Stimulated activated CD8-positive, alpha-beta memory T cell treated with anti-CD3 and anti-CD28 coated beads, Interleukin-2, amount 100 ng/mL, for 1 hour (primary cell): ENCODE measurements at places on chromosomes 6 and 20.

GRCh38 chr6:1485678-1486077 is 96.3 kb downstream of the FOXF2 start:
- DNase-seq = no peak

- DNase-seq = no peak
These were observed 39.4 kb upstream of the RGS17 start for GRCh38 chr6:153170511-153170910.

DNA sequence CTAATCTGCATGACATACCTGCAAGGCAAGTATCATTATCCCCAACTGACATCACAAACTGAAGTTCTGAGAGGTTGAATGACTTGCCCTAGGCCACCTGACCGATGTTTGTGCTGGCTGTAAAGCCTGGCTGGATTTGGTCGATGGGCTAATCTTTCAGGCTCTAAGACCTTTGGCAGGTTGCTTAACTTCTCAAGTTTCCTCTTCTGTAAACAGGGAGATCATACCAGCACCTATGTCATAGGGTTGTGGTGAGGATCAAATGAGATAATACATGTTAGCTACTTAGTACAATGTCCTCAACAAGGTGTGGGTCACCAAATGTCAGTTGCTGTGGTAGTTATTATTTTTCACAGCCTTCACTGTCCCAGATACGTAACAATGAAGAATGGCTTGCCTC is 14.2 kb downstream of the ANKRD66 start:
- DNase-seq = no peak

GRCh38 chr6:29490552-29490951 is 2.8 kb upstream of the MAS1L start:
- DNase-seq = no peak

- no peak for DNase-seq
These were observed 66.5 kb downstream of the LRFN2 start for GRCh38 chr6:40520678-40521077.

- no peak for DNase-seq
These were observed 590 bp downstream of the EYS start for GRCh38 chr6:65706436-65706835.

GRCh38 chr6:437037-437392 is 45.5 kb downstream of the IRF4 start:
- no peak for DNase-seq

DNA sequence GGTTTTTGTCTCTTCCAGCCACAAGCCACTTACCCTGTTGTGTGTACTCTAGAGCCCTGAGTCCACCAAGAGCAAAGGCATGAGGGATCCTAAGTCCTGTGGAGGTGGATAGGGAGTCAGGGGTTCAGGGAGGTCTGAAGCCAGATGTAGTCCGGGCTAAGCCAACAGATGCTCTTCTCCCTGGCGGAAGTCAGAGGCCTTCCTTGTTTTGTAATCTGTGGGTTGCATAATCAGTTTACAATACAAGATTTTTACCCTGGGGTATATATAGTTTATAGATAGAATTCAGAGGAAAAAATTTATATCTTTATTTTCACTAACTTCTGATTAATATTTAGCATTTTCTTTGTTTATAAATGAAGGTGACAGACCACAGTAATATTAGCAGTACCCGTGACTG is 9.2 kb downstream of the LAMP5 start:
- DNase-seq = no peak

DNA sequence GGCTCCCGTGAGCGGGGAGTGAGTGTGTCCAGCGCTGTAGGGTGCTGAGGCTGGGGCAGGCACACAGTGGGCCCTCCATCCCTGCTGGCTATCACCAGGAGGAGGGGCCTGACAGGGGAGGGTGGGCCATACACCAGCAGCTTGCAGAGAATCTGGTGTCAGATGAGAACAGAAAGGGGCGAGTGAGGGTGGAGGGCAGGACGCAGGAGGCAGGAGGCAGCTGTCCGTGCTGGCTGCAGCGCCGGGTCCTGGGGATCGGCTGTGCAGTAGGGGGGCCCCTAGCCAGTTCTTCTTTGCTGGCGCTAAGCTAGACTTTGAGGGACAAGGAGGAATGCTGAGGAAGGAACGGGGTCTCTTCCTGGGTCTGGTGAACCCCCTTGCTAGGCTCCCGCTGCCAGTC is 1.6 kb upstream of the CABLES2 start:
- no peak for DNase-seq

DNA sequence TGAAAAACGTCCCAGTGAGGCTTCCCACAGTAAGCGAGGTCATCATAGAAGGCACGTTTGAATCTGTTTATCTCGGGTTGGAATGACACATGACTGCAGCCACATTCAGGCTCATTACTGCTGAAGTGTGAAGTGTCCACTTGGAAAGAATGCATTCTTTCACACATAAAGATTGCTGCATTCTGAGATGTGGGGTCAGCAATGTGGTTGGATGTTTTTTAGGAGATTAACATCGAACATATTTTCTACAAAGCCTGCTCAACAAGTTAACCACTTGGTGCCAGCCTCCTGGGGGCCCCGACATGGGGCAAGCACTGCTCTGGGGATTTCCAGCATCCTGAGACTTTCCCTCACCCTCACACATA is 79.9 kb downstream of the BMP6 start:
- no peak for DNase-seq

DNA sequence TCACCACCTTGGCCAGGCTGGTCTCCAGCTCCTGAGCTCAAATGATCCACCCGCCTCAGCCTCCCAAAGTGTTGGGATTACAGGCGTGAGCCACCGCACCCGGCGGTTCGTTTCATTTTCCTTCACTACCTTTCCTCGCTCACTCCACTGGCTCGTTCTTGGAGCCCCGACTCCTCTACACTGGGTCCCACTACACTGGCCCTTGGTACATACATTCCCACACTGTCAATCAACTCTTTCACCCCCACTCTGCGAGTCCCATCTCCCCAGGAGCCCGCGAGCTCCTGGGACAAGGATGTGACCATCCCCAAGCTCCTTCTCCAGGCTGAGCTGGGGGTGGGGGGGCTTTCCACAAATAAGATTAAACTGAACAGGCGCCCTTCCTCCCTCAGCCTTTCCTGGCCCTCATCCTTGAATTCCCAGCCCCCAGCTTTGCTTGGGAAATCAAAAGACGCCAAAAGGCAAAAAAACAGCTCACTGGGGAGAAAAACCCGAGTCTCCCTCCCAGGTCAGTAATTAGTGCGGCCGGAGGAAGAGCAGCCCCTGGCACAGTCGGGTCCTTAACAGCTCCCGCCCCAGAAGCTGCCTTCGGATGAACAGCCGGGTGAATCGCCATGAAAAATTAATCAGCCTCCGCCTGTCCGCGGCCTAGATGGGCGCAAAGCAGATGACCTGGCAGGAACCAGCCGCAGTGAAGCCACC is 42.8 kb upstream of the LY86 start:
- no peak for DNase-seq

GRCh38 chr6:158285656-158286021 is 26.6 kb upstream of the TULP4 start:
- no peak for DNase-seq

DNA sequence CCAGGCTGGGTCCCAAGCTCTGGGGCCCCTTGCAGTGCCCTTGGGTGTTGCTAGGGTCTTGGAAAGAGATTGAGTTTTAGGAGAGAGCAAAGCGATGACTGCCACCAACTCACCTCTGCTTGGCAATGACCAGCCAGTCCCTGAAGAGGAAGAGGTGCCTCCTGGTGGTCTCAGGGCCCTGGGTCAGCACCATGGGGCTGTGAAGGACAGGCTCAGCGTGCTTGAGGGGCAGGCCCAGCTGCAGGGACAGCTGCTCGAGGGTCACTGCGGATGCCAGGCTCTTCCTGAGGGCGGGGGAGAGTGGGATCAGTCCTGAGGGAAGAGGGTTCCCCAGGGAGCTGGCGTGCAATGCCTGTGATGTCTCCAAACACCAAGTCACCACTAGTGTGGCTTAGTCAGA is 50.8 kb upstream of the TAGAP start:
- no peak for DNase-seq

GRCh38 chr6:39029156-39030011 is 19.2 kb upstream of the GLP1R start:
- no peak for DNase-seq

- DNase-seq = no peak
These were observed 20.8 kb downstream of the DAAM2 start for GRCh38 chr6:39812853-39813533.

DNA sequence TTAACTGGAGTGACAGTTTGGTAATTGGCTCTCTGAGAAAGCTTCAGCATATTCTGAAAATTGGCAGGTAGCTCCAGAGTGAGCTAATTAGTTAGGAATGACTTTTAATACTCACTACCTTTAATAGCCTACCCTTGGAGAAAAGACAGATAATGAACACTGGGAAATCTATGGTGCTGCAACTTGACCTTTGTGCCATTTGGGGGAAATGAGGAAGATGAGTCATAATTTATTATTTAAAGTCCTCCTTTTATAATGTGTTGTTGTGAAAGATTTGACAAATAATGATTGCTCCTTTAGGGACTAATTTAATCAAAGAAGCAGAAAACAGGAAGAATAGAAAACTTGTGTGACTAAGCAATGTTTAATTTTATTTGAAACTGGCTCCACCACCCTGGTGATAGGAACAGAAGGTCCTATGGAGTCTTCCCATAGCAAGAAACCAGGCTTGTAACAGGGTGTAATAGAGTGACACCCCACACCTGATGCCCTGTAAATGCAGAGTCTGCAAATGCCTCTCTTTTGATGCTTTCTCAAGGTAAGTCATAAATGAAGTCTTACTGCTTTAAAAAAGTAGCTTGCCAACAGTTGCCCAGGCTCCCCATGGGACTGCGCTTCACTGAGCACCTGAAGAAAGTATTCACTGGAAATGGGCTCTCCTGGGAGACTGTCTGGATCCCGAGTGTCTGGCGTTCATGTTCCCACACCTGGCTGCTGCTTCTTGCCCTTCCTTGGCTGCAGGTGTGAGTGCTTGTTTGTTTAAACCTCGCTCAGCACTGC is 134.4 kb downstream of the LRRC1 start:
- no peak for DNase-seq

DNA sequence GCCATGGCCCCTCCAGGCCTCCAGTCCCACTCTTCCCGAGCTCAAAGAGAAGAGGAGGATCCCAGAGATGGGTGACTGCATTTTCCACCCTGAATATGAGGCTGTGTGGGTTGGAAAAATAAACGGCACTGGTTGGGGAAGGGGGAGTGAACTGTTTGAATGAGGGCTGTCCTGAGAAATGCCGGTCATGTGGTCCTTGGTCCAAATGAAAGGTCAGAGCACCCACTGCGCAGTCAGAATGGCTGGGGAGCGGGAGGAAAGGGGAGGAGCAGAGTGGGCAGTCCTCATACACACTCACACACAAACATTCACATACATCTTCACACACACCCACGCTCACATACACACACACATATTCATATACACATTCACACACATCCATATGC is 83.1 kb downstream of the MRPL14 start:
- no peak for DNase-seq

DNA sequence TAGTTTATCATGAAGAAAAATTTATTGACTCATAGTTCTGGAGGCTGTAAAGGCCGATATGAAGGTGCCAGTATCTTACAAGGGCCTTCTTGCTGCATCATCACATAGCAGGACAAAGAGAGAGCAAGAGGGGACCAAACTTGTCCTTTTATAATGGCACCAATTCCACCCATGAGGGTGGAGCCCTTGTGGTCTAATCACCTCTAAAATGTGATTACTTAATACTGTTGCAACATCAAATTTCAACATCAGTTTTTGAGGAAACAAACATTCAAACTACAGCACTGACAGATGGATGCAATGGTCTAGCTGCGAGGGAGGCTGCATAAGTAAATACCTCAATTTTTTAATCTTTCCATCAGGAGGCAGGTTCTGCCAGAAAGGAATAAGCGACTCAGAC is 76.7 kb upstream of the LAMA2 start:
- no peak for DNase-seq

- DNase-seq = no peak
These were observed 14.1 kb upstream of the STX16 start for GRCh38 chr20:58636983-58637421.

DNA sequence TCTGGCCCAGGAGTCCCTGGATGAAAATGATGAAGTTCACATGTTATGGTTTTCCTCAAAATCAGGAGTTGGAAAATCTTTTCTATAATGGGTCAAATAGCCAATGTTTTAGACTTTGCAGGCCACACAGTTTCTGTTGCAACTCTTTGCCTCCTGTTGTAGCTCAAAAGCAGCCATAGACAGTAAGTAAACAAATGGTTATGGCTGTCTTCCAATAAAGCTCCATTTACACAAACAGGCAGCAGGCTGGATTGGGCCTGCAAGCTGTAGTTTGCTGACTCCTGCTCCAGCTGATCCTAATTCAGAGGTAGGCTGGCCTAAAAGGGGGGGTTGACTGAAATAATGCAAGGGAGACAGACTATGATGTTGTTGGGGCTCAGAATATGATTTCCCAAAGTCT is 33.0 kb downstream of the METTL24 start:
- no peak for DNase-seq

- no peak for DNase-seq
These were observed 19.5 kb downstream of the KATNA1 start for GRCh38 chr6:149628875-149629510.

DNA sequence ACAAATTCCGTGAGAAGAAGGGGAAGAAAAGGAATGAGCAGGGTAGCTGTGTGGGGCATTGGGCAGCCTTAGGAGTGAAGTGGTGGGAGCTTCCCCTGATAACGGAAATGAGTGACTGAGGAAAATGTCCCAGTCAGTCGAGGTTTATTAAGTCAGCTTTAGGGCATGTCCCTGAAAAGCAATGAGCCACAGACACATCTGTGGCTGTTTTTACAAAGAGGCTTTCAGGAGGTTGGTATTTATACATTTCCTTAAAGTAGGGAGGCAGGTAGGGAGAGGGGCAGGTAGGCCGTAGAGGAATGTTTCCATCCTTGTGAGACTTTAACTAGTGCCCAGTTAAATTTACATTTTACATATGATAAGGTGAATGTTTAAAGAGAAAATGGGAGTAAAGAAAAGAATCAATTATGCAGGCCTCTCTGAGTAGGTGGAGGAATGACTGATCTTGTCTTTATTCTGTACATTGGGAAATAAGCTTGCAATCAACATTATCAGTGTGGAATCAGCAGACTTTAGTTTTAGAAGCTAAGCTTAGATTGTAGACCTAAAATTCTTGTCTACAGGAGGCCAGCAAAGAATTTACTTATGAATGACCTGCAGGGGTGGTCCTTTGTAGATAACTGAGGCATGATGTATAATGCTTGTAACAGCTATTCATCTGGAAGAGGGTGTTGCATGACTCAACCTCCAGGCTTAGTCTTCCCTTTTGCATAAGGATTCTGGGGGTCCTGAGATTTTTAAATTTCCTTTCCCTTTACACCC is 18.5 kb downstream of the SLC22A2 start:
- DNase-seq = no peak
